Activated CD8-positive, alpha-beta T cell treated with anti-CD3 and anti-CD28 coated beads for 36 hours (primary cell): ENCODE measurements at places on chromosomes 3 and 15.

DNA sequence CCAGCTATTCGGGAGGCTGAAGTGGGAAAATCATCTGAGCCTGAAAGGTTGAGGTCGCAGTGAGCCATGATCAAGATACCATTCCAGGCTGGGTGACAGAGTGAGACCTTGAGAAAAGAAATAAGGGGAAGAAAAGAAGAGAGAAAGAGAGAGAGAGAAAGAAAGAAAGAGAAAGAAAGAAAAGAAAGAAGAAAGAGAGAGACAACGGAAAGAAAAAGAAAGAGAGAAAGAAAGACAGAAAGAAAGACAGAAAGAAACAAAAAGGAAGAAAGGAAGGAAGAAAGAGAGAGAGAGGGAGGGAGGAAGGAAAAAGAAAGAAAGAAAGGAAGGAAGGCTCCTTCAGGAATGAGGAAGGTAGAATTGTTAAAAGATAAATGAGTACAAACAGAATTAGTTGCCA, 84.5 kb downstream of the RPL22L1 start:
- H3K36me3 ChIP-seq: no peaks in the 10 kb centered on the region
- no peak overlapping the region for H3K4me3 ChIP-seq
- no peak for DNase-seq
- H3K27me3 ChIP-seq: peaks cover 22% of the 10 kb centered on the region

DNA sequence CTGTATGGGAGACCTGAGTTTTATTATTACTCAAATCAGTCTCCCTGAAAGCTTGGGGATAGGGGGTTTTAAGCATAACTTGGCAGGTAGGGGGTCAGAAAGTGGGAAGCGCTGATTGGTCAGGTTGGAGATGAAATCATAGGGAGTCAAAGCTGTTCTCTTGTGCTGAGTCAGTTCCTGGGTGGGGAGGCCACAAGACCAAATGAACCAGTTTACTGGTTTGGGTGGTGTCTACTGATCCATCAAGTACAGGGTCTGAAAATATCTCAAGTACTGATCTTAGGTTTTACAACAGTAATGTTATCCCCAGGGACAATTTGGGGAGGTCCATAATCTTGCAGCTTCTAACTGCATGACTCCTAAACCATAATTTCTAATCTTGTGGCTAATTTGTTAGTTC, 17.8 kb upstream of the IQCF6 start:
- peak; percentile 49 for DNase-seq
- no peak overlapping the region for H3K4me3 ChIP-seq
- peaks cover 32% of the 10 kb centered on the region for H3K4me1 ChIP-seq
- H3K27ac ChIP-seq: no peak overlapping the region

- H3K4me3 ChIP-seq: no peak overlapping the region
- H3K27ac ChIP-seq: no peak overlapping the region
- H3K36me3 ChIP-seq: peaks cover 3% of the 10 kb centered on the region
- peaks cover 3% of the 10 kb centered on the region for H3K4me1 ChIP-seq
- DNase-seq: no peak
- H3K27me3 ChIP-seq: peaks cover under 1% of the 10 kb centered on the region
Observed at GRCh38 chr15:101264911-101265641, 12.2 kb downstream of the SELENOS start.

- H3K36me3 ChIP-seq: no peaks in the 10 kb centered on the region
- DNase-seq: peak; percentile 81
- no peaks in the 10 kb centered on the region for H3K4me1 ChIP-seq
- no peak overlapping the region for H3K27ac ChIP-seq
Observed at GRCh38 chr3:70120357-70120966, 120.9 kb downstream of the SAMMSON start.

- H3K27me3 ChIP-seq: no peaks in the 10 kb centered on the region
- H3K4me3 ChIP-seq: peak overlapping the region; percentile 27
- H3K36me3 ChIP-seq: peaks cover 26% of the 10 kb centered on the region
- peaks cover 59% of the 10 kb centered on the region for H3K4me1 ChIP-seq
- H3K27ac ChIP-seq: peak overlapping the region; percentile 98
- DNase-seq: peak; percentile 35
Observed at GRCh38 chr3:69081583-69082262, 1.6 kb upstream of the UBA3 start.

DNA sequence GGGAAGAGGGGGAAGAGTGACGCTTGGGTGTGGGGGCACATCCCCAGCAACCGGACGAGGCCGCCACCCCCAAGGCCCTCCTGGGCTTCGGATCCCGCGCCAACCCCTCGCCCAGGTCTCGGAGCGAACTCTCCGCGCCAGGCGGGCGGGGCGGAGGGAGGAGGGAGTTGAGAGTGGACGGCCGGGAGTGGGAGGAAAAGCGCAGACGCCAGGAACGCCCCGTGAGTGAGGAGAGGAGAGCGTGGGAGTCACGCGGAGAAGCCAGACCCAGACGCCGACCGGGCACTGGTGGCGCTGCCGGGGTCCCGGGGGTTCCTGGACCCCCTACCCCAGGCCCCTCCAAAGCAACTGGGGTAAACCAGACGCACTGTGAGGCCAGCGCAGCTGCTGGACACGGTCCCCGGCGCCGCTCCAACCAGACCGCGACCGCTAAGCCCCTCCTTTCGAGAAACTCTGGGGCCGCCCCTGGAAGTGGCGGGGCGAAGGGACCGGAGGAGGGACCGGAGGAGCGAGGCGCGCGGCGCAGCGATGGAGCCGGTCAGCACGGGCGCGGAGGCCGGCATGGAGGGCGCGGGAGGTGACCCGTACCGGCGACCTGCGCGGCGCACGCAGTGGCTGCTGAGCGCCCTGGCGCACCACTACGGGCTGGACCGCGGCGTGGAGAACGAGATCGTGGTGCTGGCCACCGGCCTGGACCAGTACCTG, at the start of gene EFCC1:
EFCC1 (plus strand) TSS at position 204 of the 705 bp plus-strand sequence; CDS start at position 529, 325 bp downstream.
- H3K27ac ChIP-seq: no peak within 1 kb of the TSS
- H3K4me1 ChIP-seq: peaks cover 37% of the 10 kb centered on the region
- peak; percentile 37 for DNase-seq
- H3K36me3 ChIP-seq: no peaks in the 10 kb centered on the region
- peak within 1 kb of the TSS; percentile 71 for H3K4me3 ChIP-seq
- peaks cover 20% of the 10 kb centered on the region for H3K27me3 ChIP-seq

- H3K27me3 ChIP-seq: no peaks in the 10 kb centered on the region
- H3K36me3 ChIP-seq: no peaks in the 10 kb centered on the region
- peak overlapping the region; percentile 96 for H3K27ac ChIP-seq
- H3K4me1 ChIP-seq: peaks cover 21% of the 10 kb centered on the region
- peak overlapping the region; percentile 79 for H3K4me3 ChIP-seq
- peak; percentile 89 for DNase-seq
Observed at GRCh38 chr3:50450209-50450921, 53.1 kb downstream of the CACNA2D2 start.

DNA sequence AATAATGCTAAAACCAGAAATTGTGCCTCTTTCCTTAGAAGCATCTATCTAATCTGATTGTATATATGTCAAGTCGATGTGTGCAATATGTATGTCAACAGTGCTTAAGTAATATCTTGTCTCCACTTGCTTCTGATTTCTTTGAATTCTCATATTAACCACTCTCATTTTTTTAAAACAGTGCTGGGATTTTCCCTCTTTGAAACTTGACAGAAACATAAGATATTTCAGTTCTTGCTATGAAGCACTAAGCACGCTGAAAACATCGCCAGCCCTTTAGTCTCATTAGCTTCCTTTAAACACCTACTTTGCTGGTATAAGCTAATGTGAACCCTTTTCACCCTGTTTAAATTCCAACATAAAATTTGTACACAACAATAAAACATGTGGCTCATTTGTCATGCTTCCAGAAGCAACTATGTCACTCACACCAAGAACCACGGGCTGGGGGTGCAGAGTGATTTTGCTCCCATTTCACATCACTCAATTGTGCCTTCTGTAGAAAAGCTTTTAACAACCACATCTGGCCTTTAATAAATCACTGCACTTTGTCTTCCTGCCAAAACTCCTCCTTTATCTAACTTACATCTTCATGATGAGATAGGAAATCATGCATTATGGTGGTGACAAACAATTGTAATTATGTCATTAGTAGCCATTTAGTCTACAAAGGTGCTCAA, 185.2 kb downstream of the FOXP1 start:
- H3K4me3 ChIP-seq: peak overlapping the region; percentile 73
- H3K4me1 ChIP-seq: peaks cover 86% of the 10 kb centered on the region
- H3K27ac ChIP-seq: peak overlapping the region; percentile 91

GRCh38 chr15:57436166-57436565, 59.9 kb downstream of the CGNL1 start:
- no peaks in the 10 kb centered on the region for H3K36me3 ChIP-seq
- H3K27ac ChIP-seq: no peak overlapping the region
- no peaks in the 10 kb centered on the region for H3K4me1 ChIP-seq
- H3K4me3 ChIP-seq: no peak overlapping the region
- H3K27me3 ChIP-seq: no peaks in the 10 kb centered on the region

DNA sequence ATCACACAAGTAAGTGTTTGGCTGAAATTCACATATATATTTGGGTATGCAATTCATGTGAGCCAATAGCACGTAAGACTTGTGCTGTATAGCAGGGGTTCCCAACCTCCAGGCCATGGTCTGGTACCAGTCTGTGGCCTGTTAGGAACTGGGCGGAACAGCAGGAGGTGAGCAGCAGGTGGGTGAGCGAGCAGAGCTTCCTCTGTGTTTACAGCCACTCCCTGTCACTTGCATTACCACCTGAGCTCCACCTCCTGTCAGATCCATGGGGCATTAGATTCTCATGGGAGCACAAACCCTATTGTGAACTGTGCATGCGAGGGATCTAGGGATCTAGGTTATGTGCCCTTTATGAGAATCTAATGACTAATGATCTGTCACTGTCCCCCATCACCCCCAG, 59.7 kb downstream of the MAP3K13 start:
- no peaks in the 10 kb centered on the region for H3K36me3 ChIP-seq
- H3K27me3 ChIP-seq: peaks cover 2% of the 10 kb centered on the region
- H3K27ac ChIP-seq: no peak overlapping the region
- DNase-seq: no peak

DNA sequence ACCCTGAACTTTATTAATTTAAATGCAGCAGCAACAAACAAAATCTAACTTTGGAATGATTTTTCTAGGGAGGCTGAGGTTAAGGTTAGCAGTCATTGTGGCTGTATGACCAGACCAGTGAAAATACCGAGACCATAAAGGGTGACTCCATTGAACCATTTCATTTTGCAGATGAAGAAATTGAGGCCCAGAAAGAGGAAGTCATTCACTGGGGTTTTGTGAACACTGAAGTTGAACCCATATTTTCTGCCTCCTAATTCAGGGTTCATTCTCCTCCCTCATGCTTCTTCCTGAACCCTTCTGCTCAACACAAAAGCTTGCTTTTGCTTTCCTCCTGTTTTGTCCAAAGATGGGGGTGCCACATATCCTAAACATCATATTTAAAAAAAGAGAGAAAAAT, 65.8 kb upstream of the PLCL2 start:
- no peaks in the 10 kb centered on the region for H3K27me3 ChIP-seq
- no peak for DNase-seq
- peaks cover 9% of the 10 kb centered on the region for H3K4me1 ChIP-seq
- H3K36me3 ChIP-seq: no peaks in the 10 kb centered on the region
- H3K27ac ChIP-seq: no peak overlapping the region
- H3K4me3 ChIP-seq: no peak overlapping the region

- no peak overlapping the region for H3K27ac ChIP-seq
- H3K4me3 ChIP-seq: no peak overlapping the region
- H3K4me1 ChIP-seq: no peaks in the 10 kb centered on the region
- no peaks in the 10 kb centered on the region for H3K36me3 ChIP-seq
- no peaks in the 10 kb centered on the region for H3K27me3 ChIP-seq
Observed at GRCh38 chr3:176032043-176032442, 1165.2 kb downstream of the TBL1XR1 start.

DNA sequence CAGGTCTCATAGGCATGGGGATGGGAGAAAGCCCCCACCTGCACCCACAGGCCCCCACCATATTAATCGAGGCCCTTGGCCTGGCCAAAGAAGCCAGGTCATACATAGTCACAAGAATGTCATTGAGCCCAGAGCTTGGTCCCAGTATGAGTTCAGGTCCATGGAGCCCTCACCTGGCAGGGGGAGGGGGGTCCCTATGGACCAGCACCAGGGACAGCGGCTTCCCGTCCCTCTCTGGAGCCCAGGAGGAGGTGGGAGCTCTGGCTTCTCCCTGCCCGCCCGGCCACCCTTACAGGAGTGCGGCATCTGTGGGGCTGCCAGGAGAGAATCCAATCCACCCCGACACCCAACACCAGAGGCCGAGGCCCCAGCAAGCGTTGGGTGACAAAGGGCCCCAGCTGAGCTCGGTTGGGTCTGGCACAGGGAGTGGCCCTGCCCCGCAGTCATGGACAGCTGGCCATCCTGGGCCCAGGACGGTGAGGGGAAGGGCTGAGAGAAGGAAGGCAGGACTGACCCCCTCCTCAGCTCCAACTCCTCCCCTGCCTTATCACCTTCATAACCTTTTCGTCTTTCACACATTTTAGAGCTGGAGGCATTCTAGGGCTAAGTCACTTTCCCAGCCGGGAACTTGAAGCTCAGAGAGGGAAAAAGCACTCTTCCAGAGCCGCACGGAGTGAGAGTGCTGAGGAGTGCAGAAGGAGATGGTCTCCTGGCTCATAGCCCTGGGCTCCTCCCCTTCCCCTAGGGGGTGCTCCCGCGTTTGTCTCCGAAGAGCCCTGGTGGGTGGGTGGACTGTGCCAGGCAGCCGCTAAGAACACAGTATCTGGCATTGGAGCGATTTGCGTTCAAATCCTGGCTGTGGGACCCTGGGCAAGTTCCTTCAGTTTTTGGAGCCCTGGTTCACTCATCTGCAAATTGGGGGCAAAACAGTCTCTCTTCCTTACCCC, 54.6 kb downstream of the ATP2B2 start:
- no peak for DNase-seq
- H3K4me3 ChIP-seq: no peak overlapping the region
- peaks cover 3% of the 10 kb centered on the region for H3K27me3 ChIP-seq
- no peak overlapping the region for H3K27ac ChIP-seq
- H3K4me1 ChIP-seq: no peaks in the 10 kb centered on the region

DNA sequence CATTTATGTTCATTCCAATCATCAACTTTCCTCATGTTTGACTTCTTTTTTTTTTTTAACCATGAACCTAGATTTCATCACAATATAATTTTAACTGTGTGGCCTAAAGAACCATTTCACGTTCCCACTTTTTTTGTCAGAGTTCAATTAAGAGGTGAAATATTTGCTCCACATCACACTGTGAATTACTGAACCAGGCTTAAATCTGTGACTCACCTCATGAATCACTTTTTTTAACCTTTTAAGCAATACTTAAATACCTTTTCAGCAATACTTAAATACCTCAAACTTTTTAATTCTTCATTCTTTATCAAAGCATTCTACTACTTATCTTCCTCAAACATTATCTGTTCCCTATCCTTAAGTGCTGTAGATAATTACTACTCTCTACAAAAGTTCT, 137.6 kb downstream of the SI start:
- H3K4me3 ChIP-seq: no peak overlapping the region
- H3K27me3 ChIP-seq: no peaks in the 10 kb centered on the region
- no peaks in the 10 kb centered on the region for H3K36me3 ChIP-seq

GRCh38 chr15:90264671-90265070, 801 bp upstream of the NGRN start:
- peaks cover 27% of the 10 kb centered on the region for H3K36me3 ChIP-seq
- peak; percentile 54 for DNase-seq
- H3K27ac ChIP-seq: peak overlapping the region; percentile 99
- H3K27me3 ChIP-seq: no peaks in the 10 kb centered on the region
- H3K4me3 ChIP-seq: peak overlapping the region; percentile 85
- peaks cover 26% of the 10 kb centered on the region for H3K4me1 ChIP-seq

GRCh38 chr3:64438812-64439211, 213.5 kb upstream of the PRICKLE2 start:
- H3K27me3 ChIP-seq: peaks cover 38% of the 10 kb centered on the region
- H3K4me3 ChIP-seq: no peak overlapping the region
- DNase-seq: no peak
- no peak overlapping the region for H3K27ac ChIP-seq
- no peaks in the 10 kb centered on the region for H3K36me3 ChIP-seq
